ENCODE measurements at places on chromosomes 1 and 21.

DNA sequence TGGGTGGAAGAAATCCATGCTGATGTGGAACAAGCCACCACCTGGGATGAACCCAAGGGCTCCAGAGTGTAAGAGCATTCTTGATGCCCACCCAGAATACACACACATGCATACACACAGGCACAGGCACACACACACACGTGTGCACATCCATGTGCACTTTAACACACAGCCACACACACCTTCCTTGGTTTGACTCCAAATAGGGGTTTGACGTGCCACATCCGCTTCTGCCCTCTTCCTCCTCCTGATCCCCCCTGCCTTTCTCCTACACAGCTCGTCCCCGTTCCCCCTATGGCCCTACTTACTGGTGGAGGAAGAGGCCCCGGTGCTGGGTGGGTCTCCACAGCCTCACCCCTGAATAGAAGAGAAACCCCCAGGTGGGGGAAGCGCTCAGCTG is 16.0 kb downstream of the SPATA21 start:
- DNase-seq: no peak

- no peak for DNase-seq
Observed at GRCh38 chr21:43832648-43833047, 32.4 kb upstream of the AGPAT3 start.

DNA sequence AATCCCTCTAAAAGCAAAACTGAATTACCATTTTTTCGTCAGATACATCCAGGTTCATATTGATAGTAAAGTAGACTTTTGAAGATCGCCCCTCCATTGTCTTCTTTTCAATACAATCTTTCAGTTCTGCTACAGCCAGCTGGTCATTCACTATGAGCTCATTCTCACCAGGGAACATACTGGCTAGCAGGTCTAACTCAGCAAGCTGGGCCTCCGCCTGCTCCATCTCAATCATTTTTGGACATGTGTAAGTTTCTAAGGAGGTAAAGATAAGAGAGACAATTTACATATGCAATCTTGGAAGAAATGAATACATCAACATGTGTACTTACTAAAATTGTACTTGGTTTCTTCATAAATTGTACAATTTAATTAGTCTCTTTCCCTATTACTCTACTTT is 10.8 kb downstream of the RWDD2B start:
- DNase-seq: no peak

- no peak for DNase-seq
Observed at GRCh38 chr1:67261680-67262079, 46.0 kb upstream of the IL12RB2 start.

- DNase-seq: no peak
Observed at GRCh38 chr1:47663286-47663685, 225.4 kb downstream of the FOXD2 start.

DNA sequence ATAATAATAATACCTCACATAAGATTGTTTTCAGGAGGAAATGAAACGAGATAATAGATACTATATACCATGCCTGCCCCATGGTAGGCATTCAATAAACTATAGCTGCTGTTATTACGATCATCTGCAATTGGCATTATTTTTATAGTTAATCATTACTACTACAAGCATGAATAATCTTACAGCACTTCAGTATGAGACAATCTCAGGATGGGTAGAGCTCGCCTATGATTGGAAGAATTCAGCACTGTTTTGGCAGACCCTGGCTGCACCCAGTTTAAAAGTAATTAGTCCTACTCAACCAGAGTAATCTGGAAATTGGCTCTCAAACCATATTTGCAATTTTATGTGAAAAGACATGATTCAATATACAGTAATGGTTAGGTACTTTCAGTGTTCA is 105.0 kb upstream of the DPYD start:
- DNase-seq: no peak

GRCh38 chr1:162219461-162219860 is 150.0 kb downstream of the NOS1AP start:
- DNase-seq: no peak

DNA sequence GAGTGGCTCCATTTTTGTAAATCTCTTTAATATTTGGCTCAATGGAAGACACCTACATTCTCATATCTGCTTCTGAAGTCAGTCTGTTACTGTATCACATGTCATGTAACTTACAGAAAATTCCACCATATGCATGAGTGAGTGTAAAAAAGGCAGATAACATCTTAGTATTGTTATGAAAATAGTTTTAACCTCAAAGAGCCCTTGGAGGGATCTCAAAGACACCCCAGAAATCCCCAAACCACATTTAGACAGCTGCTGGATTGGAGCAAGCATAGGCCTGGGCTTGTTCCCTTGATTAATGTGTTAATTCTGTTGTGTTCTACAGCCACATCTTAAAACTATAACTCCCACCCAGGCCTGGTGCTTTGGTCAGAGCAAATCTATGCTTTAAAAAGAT is 16.9 kb downstream of the MACO1 start:
- DNase-seq: no peak

DNA sequence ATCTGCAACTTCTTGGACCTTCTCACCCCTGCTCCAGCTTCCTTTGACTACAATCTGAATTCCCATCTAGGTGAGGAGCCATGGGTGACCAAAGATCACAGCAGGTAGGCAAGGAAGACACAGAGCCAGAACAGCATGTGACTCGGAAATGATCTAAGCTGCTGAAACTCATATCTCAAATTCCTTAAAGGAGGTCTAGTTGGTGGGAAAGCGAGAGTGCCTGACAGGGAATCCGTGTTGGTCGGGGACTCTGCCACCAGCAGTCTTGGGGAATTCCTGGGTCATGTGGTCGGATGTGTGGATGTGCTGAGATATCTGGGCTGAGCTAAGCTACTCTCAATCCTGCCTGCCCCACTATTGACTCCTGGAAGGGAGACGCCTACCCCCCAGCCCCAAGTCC is 3.2 kb upstream of the NUAK2 start:
- DNase-seq: no peak

Data from hematopoietic multipotent progenitor cell treated with erythropoietin and hydrocortisone succinate and interleukin-3 and kit ligand, for 15 days (in vitro differentiated cells).